WTC11 (cell line): ENCODE measurements at places on chromosomes 5 and 9.

- no peak for DNase-seq
Observed at GRCh38 chr9:17936365-17936764, 357.5 kb downstream of the SH3GL2 start.

- no peak for DNase-seq
Observed at GRCh38 chr9:21611891-21612290, 129.8 kb upstream of the IFNE start.

DNA sequence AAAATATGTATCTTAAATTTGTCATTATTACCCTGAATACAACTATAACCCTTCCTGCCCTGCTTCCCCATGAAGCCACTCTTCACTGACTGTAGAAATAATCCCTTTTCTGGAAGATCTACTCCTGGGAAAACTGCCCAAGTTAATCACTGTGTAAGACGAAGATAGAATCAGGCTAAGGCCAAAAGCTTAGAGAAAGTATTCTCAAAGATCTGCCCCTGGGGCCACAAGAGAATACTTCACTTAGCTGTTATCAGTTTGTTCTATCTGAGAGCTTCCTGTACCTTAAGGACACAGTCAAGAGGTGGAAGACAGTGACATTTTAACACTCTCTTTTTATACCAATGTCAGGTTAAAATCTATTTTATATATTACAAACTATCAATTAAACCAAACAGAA lies 33.8 kb downstream of the RNF145 start:
- no peak for DNase-seq

DNA sequence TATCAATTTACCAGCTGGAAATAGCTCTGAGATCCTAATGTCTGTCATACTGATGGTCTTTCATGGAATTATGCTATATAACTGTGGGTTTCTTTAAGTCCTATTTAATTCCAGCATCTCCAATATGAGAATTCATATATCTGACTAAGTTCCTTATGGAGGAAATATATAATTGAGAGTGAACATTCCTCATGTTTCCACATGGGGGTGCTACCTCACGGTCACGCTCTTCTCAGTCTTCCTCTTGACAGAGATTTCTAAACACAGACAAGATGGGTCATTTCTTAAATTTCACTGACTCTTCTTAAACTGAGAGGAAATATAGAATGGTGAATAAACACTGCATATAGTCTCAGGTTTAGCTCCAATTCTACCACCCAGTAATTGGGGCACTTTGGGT lies 212.1 kb downstream of the SLF1 start:
- DNase-seq = no peak

- no peak for DNase-seq
Observed at GRCh38 chr9:4734150-4734549, 6.9 kb downstream of the AK3 start.

GRCh38 chr5:102815540-102816332 lies 60.6 kb downstream of the PAM start:
- DNase-seq = no peak

DNA sequence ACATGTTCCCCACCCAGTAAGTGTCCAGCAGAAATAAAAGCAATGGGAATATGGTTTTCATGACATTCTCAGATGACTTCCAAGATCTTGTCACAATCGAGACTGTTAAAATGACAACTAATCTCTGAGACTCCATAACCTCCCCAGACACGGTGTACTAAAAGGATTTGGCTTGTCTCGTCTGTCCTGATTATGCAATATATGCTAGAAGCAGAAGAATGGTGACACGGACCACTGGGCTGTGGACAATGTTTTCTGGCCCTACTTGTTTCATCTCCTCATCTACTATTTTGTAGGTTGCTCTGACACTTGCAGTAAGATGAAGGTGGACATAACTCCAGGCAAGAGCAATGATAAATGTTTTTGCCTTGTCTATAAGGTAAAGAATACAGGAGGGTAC lies 56.6 kb downstream of the BNC2 start:
- no peak for DNase-seq

GRCh38 chr9:19517202-19517942 lies 108.6 kb downstream of the ACER2 start:
- DNase-seq = peak; percentile 78

GRCh38 chr5:139574641-139575312 lies 13.6 kb downstream of the UBE2D2 start:
- no peak for DNase-seq

DNA sequence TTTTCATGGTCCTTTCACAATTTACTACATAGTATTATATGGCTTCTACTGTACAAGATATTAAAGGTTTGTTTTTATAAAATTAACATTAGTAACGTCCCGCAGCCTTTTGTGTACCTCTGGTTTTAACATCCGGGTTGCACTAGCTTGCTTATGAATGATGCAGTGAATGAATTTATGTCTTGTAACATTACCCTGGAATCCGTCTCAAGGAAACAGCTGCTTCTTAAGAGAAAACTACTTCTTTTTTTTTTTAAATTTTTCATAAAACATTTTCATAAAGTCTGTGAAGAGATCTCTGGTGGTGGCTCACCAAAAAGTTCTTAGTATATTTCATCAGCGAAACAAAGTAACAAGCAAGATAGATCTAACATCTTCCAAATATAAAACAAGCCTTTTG lies 23.6 kb downstream of the MARCHF3 start:
- DNase-seq = no peak

- no peak for DNase-seq
Observed at GRCh38 chr5:147168578-147169327, 66.1 kb upstream of the STK32A start.

- no peak for DNase-seq
Observed at GRCh38 chr9:109250311-109250741, 70.5 kb downstream of the EPB41L4B start.

GRCh38 chr9:108377382-108377781 lies 478.4 kb downstream of the ACTL7B start:
- DNase-seq = no peak

DNA sequence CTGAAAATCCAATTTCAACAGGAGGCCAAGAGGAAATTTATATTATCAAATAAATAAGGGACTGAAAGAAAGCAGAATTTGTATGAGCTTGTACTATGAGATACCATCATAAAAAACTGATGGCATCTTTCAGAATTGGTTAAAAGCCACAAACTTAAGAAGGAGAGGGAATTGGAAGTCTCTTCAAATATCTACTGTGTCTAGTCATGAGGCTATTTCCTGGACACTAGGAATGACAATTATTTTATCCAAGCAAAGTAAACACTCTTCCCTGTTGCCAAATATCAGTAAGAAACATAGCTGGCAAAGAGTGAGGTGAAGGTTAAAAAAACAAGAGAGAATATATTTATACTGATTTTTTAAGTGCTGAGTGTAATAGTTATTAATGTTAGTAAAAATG lies 101.5 kb upstream of the ARRDC3 start:
- no peak for DNase-seq

DNA sequence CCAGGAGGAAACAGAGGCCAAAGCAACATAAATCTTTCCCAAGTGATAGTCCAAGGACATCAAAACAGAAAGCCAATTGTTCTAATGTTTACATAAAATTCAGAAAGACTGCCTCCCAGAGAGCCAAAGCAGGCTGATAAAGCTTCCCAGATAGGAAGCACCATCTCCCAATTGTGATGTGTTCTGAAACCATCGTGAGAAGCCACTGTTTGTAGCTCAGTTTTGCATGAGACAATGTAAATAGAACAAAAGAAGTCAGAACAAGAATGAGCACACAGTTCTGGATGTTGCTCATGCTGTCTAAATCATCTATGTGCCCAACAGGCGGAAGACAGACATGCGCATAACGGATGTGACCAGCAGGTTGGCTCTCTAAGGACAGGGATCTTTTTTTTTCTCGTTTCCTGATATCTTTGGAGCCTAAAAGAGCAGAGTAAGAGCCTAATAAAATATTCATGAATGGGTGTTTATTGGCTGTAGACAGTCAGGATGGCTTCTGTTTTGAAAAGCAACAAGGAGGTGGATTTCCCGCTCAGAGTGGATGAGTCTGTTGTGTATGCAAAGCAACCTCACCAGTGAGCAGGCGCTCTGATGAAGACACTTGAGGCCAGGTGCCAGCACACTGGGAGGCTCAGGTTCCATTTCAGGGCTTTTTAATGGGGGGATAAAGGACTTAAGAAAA lies 113.6 kb downstream of the GNA14 start:
- DNase-seq = peak; percentile 45

DNA sequence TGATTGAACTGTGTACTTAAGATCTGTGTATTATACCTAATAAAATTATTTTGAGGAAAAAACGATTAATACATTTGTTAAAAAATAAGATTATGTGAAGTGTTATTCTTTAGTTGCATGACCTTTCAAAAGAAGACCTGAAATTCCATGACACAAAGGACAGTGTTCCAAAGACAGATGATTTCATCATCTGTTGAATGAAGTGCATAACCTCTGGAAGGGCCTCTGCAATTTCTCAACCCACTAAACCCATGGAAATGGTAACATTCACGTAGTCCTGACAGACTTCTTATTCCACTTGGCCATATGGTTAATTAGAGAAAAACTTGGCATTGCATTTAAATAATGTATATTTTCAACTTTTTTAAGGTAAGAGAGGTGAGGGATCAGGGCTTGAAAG lies 167.2 kb upstream of the CTNND2 start:
- DNase-seq = no peak

GRCh38 chr5:179151286-179152118 lies 91.3 kb downstream of the ZNF354C start:
- peak; percentile 2 for DNase-seq

GRCh38 chr9:112782218-112782617 lies 31.7 kb downstream of the SNX30 start:
- DNase-seq = no peak

DNA sequence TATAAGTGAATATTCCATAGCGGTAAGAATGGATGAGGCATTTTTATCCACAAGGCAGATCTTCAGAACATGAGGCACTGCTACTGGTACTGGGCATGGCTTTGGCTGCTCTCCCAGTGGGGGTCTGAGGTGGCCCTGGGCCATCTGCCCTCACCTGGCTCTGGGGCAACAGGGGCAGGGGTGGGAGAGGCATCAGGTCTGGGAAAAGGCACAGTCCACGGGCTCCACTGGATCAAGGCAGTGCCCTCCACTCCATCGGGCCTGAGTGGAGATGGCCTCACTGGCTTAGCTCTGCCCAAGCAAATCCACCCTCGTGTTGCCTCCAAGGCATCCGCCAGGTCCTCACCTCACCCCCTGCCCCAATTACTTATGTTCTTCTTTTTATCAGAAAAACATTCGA lies 10.9 kb upstream of the NKD2 start:
- peak; percentile 5 for DNase-seq

DNA sequence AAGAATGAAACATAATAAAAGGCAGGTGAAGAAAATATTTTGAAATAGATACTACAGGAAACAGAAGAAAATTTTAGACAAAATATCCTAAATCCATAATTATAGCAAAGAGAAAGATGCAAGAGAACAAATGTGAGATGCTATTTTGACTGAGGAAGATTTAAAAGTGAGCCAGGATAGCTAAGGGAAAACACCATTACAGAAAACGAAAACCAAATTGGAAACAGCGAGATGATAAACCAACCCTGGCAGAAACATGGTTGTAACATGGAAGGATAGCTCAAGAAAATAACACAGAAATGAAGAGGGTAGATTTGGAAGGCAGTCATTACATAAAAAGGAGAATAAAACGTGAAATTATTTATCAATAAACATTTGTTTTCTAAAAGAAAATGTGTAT lies 267.2 kb upstream of the NREP start:
- no peak for DNase-seq

GRCh38 chr5:125083981-125084380 lies 337.5 kb upstream of the ZNF608 start:
- no peak for DNase-seq

GRCh38 chr5:116864157-116864837 lies 289.7 kb upstream of the SEMA6A start:
- peak; percentile 61 for DNase-seq
